ENCODE measurements at places on chromosomes 1 and 21.
A peak's percentile ranks its signal among the peaks of the same experiment; 100 is the strongest.

GRCh38 chr1:212482006-212482636 lies 49.4 kb downstream of the NENF start:
- no peak for DNase-seq

GRCh38 chr1:200774311-200774710 lies 35.6 kb downstream of the CAMSAP2 start:
- DNase-seq, result no peak

DNA sequence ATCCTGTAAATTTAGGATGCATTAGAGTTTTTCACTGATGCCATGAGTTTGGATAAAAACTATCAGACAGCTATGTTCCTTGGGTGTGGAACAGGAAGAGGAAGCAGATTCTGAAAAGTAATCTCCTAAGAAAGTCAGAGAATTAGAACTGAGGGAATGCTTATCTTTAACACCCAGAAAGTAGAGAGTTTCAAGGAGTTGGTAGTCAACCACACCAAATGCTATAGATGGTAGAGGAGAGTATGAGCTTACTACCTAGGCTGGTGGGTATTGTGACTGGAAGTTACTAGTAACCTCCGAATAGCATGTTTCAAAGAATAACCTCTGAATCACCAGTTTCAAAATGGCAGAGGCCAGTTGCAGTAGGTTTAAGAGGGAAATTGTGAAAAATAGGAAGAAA lies 288.0 kb downstream of the HMCN1 start:
- DNase-seq, result no peak

DNA sequence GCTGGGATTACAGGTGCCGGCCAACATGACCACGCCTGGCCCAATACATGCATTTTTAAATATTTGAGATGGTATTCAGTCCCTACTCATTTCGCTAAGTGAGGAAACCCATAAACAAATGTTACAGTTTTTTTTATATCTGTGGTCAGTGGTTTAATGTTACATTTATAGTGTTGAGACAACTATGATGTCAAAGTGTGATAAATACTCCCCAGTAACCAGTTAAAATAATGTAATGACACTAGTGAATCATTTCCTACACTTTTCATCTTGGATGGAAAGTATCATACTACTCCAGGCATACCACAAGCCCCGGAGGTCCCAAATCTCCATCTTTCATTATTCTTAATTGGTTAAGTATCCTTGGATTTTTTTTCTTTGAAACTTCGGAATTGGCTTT lies 87.5 kb upstream of the KIF26B start:
- no peak for DNase-seq

GRCh38 chr1:228889289-228889688 lies 154.0 kb downstream of the RHOU start:
- no peak for DNase-seq

DNA sequence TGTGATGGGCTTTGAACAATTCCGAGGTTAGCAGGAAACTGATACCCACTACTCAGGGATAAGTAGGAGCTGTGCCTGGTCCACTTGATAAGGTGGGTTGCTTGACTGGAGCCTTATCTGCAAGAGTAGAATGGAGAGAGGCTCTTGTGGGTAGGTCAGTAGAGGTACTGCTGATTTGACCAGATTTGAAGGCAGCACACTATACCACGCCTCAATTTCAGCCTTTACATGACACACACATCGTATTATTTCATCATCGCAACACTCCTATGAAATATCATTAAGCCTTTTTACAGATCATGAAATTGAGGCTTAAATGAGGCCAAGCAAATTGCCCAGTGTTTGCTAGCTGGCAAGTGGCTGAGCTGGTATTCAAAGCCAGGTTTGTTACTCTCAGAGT lies 69.6 kb downstream of the KCNJ15 start:
- peak; percentile 25 for DNase-seq

- DNase-seq, result peak; percentile 100
These were observed 6.1 kb upstream of the HEYL start for GRCh38 chr1:39645411-39646043.

DNA sequence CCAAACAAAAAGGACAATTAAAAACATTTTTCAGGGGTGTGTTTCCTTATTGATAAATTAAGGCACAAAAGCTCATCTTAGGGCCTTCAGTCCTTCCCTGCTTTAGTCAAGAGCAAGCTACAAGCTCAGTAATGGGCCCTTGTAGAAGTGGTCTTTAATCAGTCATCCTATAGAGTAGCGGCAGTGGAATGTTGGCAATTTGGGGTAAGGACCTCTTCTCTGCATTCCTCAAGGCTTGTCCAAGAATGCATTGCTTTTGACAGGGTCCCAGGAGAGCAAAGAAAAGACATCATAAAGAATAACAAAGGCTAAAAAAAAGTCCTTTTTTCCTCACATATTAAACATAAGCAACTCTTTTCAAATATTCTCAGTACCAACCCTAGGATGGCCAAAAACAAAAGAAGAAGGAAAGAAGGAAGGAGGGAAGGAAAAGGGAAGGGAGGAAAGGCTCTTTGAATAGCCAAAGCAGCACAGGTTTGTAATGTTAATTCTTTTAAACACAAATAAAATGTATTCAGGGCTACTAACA lies 27.3 kb upstream of the CAMK1G start:
- no peak for DNase-seq

DNA sequence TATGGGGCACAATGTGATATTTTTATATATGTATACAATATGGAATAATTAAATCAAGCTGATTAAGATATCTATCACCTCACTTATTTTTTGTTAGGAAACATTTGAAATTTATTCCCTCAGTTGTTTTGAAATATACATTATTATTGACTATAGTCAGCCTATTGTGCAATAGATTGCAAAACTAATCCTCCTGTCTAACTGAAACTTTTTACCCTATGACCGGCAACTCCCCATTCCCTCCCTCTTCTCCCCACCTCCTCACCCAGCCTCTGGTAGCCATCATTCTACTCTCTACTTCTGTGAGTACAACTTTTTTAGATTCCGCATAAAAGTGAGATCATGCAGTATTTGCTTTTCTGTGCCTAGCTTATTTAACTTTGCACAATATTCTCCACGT lies 117.7 kb upstream of the SGIP1 start:
- DNase-seq, result no peak

GRCh38 chr1:63321066-63321784 lies 1.1 kb upstream of the FOXD3 start:
- DNase-seq, result no peak

GRCh38 chr1:184598403-184599193 lies 156.1 kb downstream of the EDEM3 start:
- no peak for DNase-seq
